DMS79 (cell line): ENCODE measurements at places on chromosomes 7 and 10.

- no peak for DNase-seq
Observed at GRCh38 chr10:54903745-54904144, 102.7 kb upstream of the PCDH15 start.

DNA sequence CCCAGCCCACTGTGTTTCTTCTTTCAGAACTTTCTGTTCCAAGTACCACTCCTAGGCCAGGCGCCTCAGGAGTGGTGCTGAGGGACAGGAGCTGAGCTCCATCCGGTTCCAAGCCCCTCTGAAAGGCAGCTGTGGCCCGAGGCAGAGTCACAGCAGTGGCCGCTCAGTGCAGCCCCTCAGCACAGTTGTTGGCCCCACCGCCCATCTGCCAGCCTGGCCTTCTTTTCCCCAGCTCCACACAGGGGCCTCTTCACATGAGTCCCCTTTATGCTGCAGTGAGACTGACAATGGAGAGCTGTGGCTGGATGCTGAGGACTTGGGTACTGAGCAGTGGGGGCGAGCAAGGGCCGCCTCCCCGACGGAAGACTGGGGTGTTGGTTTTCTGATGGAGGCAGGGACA is 9.5 kb downstream of the BUD31 start:
- no peak for DNase-seq

- no peak for DNase-seq
Observed at GRCh38 chr10:58823983-58824382, 311.3 kb downstream of the BICC1 start.

- no peak for DNase-seq
Observed at GRCh38 chr10:71852355-71852937, 1.4 kb upstream of the PSAP start.

DNA sequence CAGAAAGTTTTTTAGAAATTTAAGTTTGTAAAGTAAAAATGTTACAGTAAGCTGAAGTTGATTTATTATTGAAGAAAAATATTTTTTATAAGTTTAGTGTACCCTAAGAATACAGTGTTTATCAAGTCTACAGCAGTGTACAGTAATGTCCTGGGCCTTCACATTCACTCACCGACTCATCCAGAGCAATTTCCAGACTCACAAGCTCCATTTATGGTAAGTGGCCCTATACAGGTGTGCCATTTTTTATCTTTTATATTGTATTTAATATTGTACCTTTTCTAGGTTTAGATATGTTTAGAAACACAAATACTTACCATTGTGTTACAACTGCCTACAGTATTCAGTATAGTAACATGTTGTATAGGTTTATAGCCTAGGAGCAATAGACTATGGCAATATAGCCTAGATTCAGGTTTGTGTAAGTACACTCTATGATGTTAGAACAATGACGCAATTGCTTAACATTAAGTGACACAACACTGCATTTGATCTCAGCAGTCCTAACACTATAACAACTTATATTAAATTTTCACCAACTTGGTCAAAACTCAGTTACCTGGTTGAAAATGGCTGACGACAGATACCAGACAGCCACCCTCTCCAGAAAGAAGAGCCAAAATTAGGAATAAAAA is 45.7 kb downstream of the HIBADH start:
- no peak for DNase-seq
